CD4-positive, alpha-beta T cell (primary cell): ENCODE measurements at places on chromosomes 3 and 15.

GRCh38 chr15:83871808-83872559 is 218.1 kb downstream of the ADAMTSL3 start:
- no peak for DNase-seq

GRCh38 chr3:152241142-152242017 is 27.3 kb upstream of the MBNL1 start:
- no peak for DNase-seq

DNA sequence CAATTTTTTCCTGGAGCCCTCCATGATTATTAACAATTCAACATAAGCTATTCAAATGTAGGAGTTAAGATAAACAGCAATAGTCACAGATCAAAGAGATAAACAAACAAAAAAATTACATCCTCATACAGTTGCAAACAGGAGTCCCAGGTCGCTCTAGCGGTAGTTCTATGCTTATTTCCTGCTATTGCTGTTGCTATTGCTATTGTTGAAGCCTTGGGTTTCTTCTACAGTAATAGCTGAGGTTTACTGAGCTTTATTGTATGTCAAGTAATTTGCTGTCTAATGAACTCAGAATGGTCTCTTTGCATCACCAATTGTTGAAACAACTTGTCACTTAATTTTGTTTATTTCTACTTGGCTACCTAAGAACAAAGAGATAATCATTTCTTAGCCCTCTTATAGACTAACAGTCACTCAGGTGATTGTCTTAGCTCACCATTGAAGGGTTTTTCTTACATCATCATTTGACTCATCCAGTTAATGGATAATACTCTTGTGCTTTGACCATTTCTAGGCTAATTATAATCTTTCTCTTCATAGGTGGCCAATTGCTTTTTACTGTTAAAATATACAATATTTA is 654.6 kb downstream of the MECOM start:
- DNase-seq = no peak

DNA sequence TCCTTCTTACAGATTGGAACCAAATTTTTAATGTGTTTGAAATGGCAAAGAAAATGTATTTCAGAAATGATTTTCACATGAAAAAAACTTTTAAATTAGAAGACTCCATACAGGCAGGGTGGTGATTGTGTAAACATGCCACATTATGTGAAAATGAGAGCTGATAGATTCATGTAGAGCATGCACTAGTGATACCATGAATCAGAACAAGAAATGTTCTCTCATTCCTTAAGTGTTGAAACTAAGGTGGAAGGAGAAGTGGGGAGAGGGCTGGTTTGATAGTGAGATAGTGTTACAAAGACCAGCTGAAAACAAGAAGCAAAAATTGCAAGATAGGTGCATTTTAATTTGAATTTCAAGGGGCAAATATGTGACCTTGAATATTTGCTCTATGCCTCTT is 100.3 kb downstream of the CCNL1 start:
- DNase-seq = no peak

DNA sequence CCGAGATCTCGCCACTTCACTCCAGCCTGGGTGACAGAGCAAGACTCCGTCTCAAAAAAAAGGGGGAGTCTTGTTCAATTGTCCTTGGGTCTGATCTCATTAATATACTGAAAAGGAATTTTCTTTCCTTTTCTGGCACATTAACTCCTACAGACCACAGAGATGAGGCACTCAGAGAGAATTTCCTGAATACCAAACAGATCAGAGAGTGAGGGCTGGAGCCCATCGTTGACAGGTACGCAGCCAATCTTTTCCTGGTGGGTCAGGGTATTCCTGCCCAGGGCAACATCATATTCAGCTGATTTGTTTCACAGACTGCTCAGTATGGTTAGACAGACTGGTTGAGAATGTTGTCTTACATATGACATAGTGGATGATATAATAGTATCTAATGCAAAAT is 82.8 kb upstream of the TNFSF10 start:
- no peak for DNase-seq

- DNase-seq = no peak
Observed at GRCh38 chr15:61426466-61426865, 197.4 kb upstream of the RORA start.

DNA sequence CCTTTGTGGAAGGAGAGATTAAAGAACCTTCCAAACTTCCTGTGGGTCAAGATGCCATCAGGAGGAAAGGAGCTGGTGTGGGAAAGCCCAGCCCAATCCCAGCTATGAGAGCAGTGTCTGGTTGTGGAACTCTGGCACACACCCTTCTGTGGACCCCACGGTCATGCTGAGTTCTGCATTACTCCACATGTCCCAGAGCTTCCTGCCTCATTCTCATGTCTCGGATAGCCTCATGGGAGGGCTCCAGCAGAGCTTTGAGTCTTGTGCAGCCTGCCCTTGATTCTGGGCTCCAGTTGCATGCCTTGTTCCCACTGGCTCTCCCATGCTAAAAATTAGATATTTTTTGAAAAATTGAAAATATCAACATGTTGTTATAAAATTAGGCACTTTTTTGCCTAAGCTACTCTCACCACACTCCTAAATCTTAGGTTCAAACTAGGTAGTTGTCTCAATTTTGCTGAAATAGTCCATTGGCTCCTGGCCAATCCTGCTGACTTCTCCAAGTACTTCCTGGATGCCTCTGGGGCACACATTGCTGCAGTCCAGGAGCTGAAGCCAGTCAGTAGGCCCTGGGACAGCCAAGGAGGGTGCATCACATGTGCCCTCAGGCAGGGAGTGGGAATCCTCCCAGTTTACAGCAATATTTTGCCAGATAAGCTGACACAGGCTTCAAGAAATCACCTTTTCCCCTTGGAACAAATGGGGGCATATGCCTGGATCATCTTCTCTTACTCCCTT is 144.3 kb downstream of the EEFSEC start:
- DNase-seq = no peak

DNA sequence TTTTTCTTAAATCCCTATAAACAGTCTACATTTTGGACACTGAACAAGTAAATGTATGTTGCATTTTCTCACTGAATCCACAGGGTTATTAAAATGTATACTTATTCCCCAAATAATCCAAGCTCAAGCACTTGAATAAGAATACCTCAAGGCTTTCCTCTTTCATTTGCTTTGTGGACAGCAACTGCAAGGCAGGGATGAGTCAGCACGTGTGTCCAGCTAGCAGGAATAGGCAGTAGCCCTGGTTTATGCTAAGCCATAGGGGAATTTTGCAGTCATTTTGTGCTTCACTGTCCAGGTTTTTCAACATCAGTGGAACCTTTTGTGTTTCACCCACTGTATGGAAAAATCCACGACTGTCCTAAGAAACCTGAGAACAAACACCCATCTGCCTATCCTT is 96.7 kb upstream of the KCNMB2 start:
- DNase-seq = no peak

DNA sequence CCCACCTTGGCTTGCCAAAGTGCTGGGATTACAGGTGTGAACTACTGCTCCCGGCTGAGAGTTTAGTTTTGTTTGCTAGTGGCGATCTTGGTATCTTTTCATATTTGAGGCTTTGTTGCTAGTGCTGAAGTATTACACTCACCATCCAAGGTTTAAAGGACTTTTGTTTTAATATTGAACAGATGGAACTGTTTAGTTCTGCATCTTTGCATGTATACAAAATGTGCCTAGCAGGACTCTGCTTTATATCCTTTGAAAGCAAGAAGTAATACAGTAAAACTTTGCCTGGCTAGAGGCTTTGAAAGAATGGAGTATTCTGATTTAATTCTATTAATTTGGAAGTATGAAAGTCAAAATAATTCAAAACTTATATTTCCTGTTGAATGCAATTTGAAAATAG is 77.8 kb upstream of the CHRNB4 start:
- no peak for DNase-seq

- no peak for DNase-seq
Observed at GRCh38 chr3:195817578-195818135, 5.9 kb upstream of the MUC4 start.

DNA sequence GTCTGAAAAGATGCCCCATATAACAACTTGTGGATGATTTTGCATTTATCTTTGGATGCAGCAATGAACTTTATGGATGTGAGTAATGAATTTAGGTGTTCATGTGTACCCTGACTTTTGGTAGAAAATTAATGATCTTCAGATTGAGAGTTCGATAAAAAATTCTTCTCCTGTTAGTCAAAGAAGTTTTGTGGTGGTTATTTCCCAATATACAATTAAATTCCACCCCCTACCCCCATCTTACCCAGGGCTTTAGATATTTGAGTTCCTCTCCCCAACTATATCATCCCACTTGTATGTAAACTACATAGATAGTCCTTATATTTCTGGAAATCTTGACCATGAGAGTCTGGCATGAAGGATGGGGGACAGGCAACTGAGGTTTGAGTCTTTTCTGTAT is 126.1 kb upstream of the ALDH1A3 start:
- DNase-seq = no peak

GRCh38 chr3:32973982-32974381 is 22.5 kb downstream of the CCR4 start:
- DNase-seq = peak; percentile 57

DNA sequence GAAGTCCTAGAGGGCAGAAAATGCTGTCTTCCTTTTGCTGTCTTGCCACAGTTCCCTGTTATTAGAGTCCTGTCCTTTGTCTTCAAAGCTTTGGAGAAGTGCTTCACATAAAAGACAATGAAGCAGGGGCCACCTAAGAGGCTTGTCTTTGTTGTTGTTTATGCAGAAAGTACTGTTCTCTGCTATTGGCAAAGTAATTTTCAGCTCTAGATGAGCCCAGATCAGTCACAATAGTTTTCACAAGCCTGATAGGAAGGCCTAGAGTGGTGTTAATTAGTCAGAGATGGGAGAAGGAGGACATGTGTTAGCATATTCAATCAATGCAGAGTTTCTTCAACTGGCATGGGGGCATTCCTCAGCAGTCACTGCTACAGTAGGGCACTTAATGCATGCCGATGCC is 300.0 kb downstream of the PTPRG start:
- no peak for DNase-seq

GRCh38 chr3:58697561-58697960 is 31.0 kb upstream of the FAM3D start:
- no peak for DNase-seq

DNA sequence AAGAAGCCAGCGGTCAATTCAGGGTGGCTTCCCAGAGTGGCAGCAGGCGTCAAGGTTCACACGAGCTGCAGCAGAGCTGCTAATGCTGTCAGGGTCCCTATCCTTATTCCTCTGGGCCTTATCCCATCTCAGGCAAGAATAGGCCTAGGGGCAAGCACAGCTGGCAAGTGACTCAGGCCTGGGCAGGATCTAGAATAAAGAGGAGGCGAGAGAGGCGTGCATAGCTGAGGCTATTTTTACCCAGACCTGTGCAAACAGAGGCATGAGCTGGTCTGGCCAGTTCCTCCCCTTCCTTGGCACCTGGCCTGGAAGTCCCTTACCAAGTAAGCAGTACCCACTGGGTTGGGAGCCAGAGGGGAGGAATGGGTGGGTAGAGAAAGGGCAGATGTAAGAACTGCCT is 12.2 kb upstream of the VIPR1 start:
- DNase-seq = no peak

- DNase-seq = no peak
Observed at GRCh38 chr15:68504681-68505170, 72.8 kb upstream of the ITGA11 start.

GRCh38 chr3:49006408-49007067 is 653 bp upstream of the WDR6 start:
- DNase-seq = no peak

- DNase-seq = no peak
Observed at GRCh38 chr3:40452057-40452456, 5.1 kb upstream of the RPL14 start.

DNA sequence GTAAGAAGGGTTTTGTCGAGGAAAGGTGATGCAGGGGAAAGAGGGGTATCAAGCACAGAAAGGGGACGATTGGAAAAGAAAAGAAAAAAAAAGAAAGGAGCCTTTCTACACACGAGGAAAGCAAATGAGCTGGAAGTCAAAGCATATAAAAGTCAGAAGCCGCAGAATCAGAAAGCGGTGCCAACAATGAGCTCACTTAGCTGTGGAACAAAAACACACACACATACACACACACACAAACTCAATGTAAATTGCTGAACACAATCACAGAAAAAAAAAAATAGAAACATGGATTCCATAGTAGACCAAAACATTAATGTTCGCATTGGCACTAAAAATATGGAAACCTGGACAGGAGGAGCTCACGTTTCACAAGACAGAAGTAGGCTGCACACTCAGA is 63.4 kb upstream of the FEZF2 start:
- no peak for DNase-seq

GRCh38 chr15:47983533-47983932 is 137.3 kb upstream of the SLC24A5 start:
- DNase-seq = no peak

DNA sequence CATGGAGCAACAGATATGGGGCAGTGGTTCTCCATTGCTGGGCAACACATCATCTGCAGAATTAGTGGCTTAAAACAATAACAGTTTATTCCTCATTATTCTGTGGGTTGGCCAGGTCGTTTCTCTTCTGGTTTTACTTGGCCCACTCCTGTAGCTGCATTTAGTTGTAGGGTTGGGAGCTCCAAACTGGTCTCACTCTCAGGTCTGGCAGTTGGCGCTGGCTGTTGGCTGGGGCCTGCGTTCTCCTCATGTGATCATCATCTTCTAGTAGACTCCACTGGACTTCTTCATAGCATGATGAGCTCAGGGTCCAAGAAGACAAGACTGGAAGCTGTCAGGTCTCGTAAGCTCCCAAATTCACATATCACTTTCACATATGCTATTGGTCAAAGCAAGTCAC is 91.9 kb downstream of the EPHB1 start:
- DNase-seq = no peak

DNA sequence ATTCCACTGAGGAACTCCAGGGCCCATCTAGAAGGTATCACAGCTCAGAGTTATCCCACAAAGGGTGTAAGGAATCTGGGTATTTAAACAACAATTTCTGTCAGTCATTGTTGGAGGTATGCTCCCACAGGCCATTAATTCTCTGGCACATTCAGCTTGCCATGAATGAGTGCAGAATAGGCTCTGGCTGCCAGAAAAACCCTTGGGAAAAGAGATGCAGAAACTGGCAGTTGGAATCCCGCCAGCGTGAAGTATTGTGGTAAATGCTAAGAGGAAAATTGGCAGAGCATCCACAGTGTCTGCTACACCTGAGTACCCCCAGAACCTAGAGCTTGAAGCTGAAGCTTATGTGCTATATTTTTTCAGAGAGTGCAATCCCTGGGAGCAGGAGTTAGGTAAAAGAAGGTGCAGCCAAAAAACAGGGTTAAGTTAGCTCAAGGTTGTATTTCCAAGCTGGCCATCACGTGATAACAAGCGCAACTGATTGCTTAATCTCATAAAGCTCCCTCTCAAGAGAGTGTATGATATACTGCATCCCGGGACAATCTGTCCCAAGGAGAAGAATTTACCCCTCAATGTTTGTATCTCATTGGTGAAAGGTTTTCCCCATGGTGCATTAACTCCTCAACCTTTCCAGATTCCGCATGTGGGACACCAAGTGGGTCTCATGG is 94.2 kb upstream of the ACP3 start:
- no peak for DNase-seq

DNA sequence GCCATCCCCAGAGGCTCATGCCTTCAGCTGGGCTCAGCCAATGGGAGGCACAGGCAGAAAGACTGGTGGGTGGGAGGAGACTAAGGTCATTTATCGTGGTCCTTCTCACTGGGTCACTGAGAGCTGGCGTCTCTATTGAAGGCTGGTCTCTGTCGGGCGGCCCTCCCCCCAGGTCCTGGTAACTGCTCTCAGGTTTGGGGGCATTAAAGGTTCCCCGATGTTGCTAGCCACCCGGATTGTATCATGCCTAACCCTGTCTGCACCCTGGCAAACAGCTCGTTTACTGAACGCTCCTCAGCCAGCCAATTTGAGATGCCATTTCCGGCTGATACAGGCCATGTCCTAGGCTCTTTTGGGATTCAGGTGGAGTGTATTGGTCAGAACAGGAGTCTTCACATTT is 10.5 kb downstream of the SELENOS start:
- no peak for DNase-seq
